Urothelium cell line (cell line): ENCODE measurements at places on chromosomes 13 and 19.

DNA sequence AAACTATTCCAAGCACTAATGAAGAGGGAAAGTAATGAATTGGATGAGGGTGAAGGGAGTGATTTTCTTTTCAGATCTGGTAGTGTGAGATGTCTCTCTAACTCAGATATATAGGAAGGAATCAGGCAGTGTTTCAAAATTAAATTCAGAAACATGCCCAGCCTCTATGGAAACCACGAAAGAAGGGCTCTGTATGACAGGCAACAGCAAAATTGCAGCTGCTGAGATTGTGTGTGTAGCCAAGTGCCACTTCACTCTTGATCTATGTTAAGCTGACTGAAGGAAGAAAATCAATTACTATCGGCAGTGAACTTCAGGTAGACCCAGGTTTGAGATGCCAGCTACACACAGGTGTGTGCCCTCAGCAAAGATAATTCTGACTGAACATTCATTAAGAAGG is 387.4 kb downstream of the PCDH9 start:
- no peak for DNase-seq

DNA sequence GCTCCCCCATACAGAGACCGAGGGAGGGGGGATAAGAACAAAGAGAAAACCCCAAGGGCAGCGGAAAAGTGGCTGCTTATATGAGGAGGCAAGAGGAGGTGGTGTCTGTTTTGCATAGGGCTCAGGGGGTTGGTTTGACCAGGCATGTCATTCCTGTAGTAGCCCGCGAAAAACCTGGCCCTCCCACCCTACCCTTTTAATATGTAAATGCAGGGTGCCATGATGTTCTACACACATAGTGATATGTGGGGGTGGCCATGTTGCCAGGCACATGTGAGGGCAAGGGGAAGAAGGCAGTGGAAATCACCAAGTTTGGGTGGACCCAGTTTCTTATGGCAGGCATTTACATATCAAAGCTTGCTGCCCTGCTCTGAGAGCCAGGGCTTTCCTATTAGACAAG is 203.5 kb upstream of the UBL3 start:
- no peak for DNase-seq

- DNase-seq, result no peak
These were observed 51.1 kb downstream of the MLLT1 start for GRCh38 chr19:6228551-6229215.

DNA sequence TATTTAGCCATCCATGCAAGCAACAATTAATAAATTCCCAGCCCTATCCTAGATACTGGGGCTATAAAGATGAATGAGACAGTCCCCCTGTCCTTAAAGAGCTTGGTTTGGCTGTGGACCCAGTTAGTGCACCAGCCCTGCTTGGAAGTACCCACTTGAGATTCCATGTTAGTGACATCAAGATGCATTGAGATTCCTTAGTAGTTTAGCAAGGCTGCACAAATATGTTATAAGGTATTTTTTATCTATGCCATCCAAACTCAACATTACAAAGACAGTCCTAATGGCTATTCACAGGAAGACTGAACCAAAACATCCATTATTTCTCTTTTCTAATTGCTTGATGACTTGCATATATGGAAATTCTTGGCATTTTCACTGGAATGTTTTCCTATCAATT is 48.8 kb upstream of the RAP2A start:
- no peak for DNase-seq

- no peak for DNase-seq
These were observed 33.3 kb upstream of the SPACA7 start for GRCh38 chr13:112342841-112343361.

- DNase-seq, result no peak
These were observed 12.5 kb downstream of the NLRP8 start for GRCh38 chr19:55959996-55960675.

- DNase-seq, result peak; percentile 26
These were observed 22.3 kb downstream of the KCTD4 start for GRCh38 chr13:45178349-45179162.

GRCh38 chr19:14770136-14770535 is 8.2 kb downstream of the ADGRE2 start:
- DNase-seq, result no peak
